Cardiac muscle cell (in vitro differentiated cells and primary cell): ENCODE measurements at places on chromosomes 5 and 9. TPM values are rescaled to one million over a fixed set of nuclear protein-coding genes. Genes with fewer than 3 reads are reported as not detected.

The FGF1 gene
- total RNA-seq: 0.81 TPM in 1 of 2 replicates, not detected in the other

The DOCK2 gene
- total RNA-seq: 3.3 and 4.7 TPM in 2 replicates

The SPOCK1 gene
- total RNA-seq: 2.6 and 14.0 TPM in 2 replicates

The LRRC26 gene
- total RNA-seq: not detected in 2 replicates

The MYO10 gene
- total RNA-seq: 7.1 and 9.3 TPM in 2 replicates

The PDLIM4 gene
- total RNA-seq: 22.0 and 23.1 TPM in 2 replicates

The DENND4C gene
- 35.6 and 51.0 TPM in 2 replicates for total RNA-seq

The ASS1 gene
- total RNA-seq: 83.8 and 89.8 TPM in 2 replicates

The PTGDS gene
- 2.6 and 3.9 TPM in 2 replicates for total RNA-seq

The RORB gene
- 0.03 and 0.04 TPM in 2 replicates for total RNA-seq

The SPINK1 gene
- not detected in 2 replicates for total RNA-seq

The TRIM7 gene
- total RNA-seq: 0.39 TPM in 1 of 2 replicates, not detected in the other

The ADRB2 gene
- total RNA-seq: 7.5 and 10.9 TPM in 2 replicates

The RMRP gene
- 6,299 and 17,487 TPM in 2 replicates for total RNA-seq

The PLPP6 gene
- 14.7 and 15.8 TPM in 2 replicates for total RNA-seq

The APBA1 gene
- 2.1 and 2.4 TPM in 2 replicates for total RNA-seq

The SPATA31C1 gene
- not detected in 2 replicates for total RNA-seq

The CNTFR gene
- total RNA-seq: 23.1 and 29.8 TPM in 2 replicates

The TMEM141 gene
- total RNA-seq: 200 and 306 TPM in 2 replicates

The PKN3 gene
- 13.8 and 17.9 TPM in 2 replicates for total RNA-seq

The RLN2 gene
- total RNA-seq: 0.92 TPM in 1 of 2 replicates, not detected in the other

The LCN12 gene
- total RNA-seq: 5.0 and 11.4 TPM in 2 replicates

The RAB14 gene
- total RNA-seq: 16.5 and 17.4 TPM in 2 replicates

The CARD6 gene
- total RNA-seq: 0.11 and 0.12 TPM in 2 replicates

The C9orf152 gene
- total RNA-seq: not detected in 2 replicates

The GABRA1 gene
- total RNA-seq: not detected in 2 replicates

The ZFP37 gene
- 2.2 and 3.8 TPM in 2 replicates for total RNA-seq

The CTSL gene
- total RNA-seq: 87.9 and 97.0 TPM in 2 replicates

The C6 gene
- total RNA-seq: 0.25 and 0.27 TPM in 2 replicates

The SAPCD2 gene
- total RNA-seq: 6.3 and 42.1 TPM in 2 replicates

The TRPM6 gene
- 0.06 and 0.07 TPM in 2 replicates for total RNA-seq

The TTLL11 gene
- 3.6 and 4.7 TPM in 2 replicates for total RNA-seq

The DMRT3 gene
- total RNA-seq: 0.35 TPM in 1 of 2 replicates, not detected in the other

The ABCA1 gene
- total RNA-seq: 12.6 and 23.0 TPM in 2 replicates

The LRRTM2 gene
- not detected in 2 replicates for total RNA-seq

The SPINK7 gene
- total RNA-seq: not detected in 2 replicates

The EXD3 gene
- total RNA-seq: 14.3 and 72.1 TPM in 2 replicates

The GDA gene
- total RNA-seq: 0.18 and 0.21 TPM in 2 replicates

The SHISAL2B gene
- 1.9 TPM in 1 of 2 replicates, not detected in the other for total RNA-seq

The RMI1 gene
- total RNA-seq: 1.8 and 3.6 TPM in 2 replicates

The PRSS3 gene
- total RNA-seq: not detected in 2 replicates

The STPG3 gene
- 0.95 TPM in 1 of 2 replicates, not detected in the other for total RNA-seq

The SPATA31D4 gene
- not detected in 2 replicates for total RNA-seq

The GLRA1 gene
- not detected in 2 replicates for total RNA-seq

The SH3TC2 gene
- total RNA-seq: 1.3 and 4.7 TPM in 2 replicates
